Activated CD4-positive, alpha-beta T cell treated with anti-CD3 and anti-CD28 coated beads, Interleukin-2, amount 50 U/mL, for 24 hours (primary cell): ENCODE measurements at places on chromosomes 11 and 22.

- no peak for DNase-seq
These were observed 81.9 kb upstream of the CRTAM start for GRCh38 chr11:122756417-122756816.

- DNase-seq = no peak
These were observed 1.4 kb downstream of the CCDC88B start for GRCh38 chr11:64341429-64341828.

- no peak for DNase-seq
These were observed 2.3 kb downstream of the CABP7 start for GRCh38 chr22:29722151-29722550.

DNA sequence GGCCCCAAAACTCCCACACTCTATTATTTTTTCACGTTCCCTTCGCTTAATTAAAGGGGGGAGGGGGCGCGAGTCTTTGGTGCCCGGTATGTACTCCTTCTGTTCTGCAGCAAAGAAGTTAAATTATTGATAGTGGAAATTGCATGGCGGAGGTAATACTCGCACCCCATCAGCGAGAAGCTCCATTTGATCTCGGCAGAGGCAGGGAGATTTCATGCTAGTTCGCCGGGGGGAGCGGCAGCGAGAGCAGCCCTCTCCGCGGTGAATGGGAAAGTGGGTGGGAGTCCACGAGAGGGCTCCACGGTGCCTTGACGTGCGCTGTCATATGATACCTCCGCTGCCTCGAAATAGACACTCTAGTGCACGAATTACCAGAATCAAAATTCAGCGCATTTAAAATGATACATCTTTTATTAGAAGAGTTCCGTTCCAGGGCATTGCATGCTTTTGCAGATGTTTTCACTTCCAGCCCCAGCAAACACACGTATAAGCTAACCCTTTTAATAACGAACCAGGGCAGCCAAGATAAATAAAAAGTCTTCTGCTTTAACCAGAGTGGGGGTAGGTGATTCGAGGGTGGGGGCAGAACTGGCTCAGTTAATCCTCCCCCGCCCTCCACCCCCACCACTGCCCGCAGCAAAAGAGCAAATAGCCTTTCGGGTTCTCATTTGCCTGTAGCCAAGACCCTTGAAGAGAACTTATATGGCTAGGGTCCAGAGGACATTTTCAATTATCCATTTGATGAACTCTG, 1.3 kb upstream of the BDNF start:
- DNase-seq = no peak

- no peak for DNase-seq
These were observed 39.4 kb upstream of the CCDC34 start for GRCh38 chr11:27402450-27402849.

DNA sequence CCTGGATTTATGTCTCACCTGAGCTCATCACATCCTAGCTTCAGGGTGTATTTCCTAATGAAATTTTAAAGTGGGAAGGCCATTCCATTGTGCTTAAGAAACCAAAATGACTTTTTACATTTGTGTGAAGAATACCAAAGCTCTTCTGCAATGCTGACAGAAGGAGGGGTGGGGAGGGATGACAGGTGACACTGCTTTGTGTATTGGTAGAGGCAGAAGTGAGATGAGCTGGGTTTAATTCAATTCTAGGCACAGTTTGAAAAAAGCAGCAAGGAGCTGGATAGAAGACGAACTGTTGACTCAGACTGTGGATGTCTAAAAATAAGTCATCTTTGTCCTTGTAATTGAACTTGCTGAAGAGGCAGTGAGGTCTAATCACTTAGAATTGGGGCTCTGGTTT, 710.3 kb upstream of the KIRREL3 start:
- no peak for DNase-seq

- DNase-seq = no peak
These were observed 30.8 kb upstream of the POU2AF1 start for GRCh38 chr11:111409915-111410314.

DNA sequence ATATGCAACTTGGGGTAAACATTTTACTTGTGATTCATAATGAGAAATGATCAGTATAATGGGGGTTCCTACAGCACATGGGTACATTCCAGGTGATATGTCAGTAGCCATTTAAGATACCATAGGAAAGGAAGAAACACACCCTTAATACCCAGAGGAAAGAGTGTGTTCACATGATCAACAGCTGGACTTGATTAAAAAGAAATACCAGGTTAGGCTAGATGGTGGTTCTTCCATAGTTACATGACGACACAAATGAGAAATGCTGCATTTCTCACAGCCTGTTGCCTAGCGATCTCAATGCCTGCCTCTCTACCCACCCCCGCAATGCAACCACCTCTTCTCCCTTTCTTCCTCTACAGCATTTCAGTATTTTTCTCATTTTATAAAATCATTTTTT, 96.8 kb downstream of the TTC28 start:
- no peak for DNase-seq

GRCh38 chr22:47054231-47055072, 292.0 kb downstream of the TBC1D22A start:
- no peak for DNase-seq

GRCh38 chr11:79375818-79376550, 64.8 kb downstream of the TENM4 start:
- DNase-seq = no peak

DNA sequence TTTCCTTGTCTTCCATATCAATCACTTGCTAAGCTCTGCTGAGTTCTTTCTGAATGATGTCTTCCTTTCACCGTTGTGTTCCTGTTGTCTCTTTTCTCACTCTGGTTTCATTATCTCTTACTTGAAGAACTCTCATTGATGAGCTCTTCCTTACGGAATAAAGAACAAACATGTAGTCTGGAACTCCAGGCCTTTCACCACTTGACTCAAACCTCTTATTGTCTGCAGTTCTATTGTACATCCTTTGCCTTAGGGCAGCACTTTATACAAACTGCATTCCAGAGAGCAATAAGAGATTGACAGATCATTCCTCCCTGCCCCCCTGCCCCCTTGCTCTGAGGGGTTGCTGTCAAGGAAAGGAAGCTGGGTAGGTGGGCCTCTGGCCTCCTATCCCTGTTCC, 517.4 kb downstream of the TMEM135 start:
- no peak for DNase-seq

GRCh38 chr11:26348776-26349175, 16.8 kb downstream of the ANO3 start:
- no peak for DNase-seq

DNA sequence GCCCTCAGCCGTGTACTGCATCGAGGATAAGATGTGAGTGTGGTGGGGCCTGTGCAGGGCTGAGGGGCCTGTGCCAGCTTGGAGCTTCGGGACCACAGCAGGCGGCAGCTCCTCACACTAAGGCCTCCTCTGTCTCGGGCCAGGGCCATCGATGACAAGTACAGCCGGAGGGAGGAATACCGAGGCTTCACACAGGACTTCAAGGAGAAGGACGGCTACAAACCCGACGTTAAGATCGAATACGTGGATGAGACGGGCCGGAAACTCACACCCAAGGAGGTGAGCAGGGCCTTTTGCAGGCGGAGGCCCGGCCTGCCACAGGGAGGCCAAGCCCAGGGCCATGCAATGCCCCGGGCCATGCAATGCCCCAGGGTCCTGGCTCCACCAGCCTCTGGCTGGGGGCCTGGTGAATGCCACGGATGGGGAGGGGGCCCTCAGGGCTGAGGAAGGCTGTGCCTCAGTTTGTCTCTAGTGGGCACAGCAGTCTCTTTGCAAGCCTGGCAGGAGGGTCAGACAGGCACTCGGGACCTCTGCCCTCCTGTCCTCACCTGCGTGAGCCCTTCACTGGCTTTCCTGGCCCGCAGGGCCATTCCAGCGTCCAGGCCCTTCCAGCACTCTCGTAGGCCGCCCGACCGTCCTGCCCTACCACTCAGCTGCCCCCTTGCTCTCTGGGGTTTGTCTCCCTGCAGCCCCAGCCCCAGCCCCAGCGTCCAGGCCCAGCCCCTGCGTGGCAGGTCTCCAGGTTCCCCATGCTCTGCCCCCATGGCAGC, 16.3 kb downstream of the SART1 start:
- DNase-seq = no peak

GRCh38 chr11:90629229-90629806, 406.5 kb upstream of the CHORDC1 start:
- no peak for DNase-seq

- no peak for DNase-seq
These were observed 42.2 kb downstream of the WNT7B start for GRCh38 chr22:45934659-45935341.

- DNase-seq = no peak
These were observed 39.4 kb downstream of the CEP57 start for GRCh38 chr11:95829580-95830259.

- no peak for DNase-seq
These were observed 252.5 kb downstream of the ST3GAL4 start for GRCh38 chr11:126607776-126608541.

DNA sequence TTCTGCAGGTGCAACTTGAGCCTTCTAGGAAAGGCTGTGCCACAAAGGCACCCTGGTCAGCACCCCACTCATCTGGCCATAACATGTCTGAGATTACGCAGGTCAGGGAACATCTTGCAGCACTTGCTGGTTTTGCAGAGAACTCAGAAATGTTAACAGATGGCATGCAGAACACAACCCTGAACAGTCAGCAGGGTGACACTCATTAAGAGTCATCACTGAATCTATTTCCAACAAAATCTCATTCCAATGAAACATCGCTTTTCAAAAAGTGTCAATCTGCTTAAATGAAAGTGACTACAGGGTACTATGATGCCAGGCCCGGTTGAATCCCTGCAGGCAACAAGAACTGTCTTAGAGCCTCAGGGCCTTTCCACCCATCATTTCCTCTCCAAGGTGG, 369.8 kb upstream of the CCDC90B start:
- no peak for DNase-seq

- peak; percentile 17 for DNase-seq
These were observed 4.0 kb upstream of the HMOX1 start for GRCh38 chr22:35376728-35377472.

DNA sequence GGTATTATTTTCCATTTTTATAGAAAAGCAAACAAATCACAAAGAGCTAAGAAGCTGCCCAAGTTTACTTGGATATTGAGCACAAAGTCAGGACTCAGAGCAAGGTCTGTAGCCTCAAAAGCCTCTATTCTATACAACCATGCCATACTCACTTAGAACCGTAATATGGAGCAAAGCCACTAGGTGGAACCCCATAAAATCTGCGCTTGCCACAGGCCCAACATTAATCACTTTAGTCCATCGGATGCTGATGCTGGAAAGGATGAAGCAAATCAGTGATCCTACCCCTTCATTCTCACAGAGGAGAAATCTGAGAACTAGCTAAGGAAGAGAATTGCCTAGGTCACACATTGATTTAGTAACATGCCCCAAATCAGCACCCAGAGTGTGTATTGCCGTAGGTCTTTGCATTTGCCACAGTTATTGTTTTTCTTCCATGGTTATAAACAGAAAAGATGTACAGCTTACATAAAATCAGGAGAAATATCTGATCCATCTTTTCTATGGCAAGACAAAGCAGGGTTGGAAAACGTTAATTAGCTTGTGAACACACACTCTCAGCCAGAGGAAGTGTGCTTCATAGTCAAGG, 56.7 kb upstream of the RAB38 start:
- DNase-seq = no peak

GRCh38 chr11:44634401-44635281, 69.2 kb downstream of the CD82 start:
- no peak for DNase-seq

GRCh38 chr11:27812341-27812740, 112.1 kb upstream of the BDNF start:
- DNase-seq = no peak

- no peak for DNase-seq
These were observed 203.7 kb upstream of the SORL1-AS1 start for GRCh38 chr11:121656328-121657090.

DNA sequence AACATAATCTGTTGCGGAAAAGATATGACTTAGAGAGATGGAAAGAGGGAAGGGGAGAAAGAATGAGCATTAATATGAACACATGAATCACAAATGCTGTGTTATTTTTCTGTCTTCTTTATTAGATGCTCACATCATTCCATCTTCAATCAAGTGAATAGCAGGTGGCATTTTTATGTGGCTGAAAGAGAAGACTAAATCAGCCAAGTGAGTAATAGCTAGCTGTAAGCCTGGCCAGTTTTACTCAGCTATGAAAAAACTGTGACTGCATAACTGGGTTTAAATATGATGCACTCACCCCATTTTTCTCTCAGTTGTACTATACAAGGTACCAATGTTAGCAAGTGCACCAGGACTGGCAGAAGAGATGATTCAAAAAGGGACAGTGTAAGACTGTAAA, 571.1 kb downstream of the JRKL start:
- DNase-seq = no peak

- no peak for DNase-seq
These were observed 28.5 kb downstream of the RSPH14 start for GRCh38 chr22:23113067-23113846.

DNA sequence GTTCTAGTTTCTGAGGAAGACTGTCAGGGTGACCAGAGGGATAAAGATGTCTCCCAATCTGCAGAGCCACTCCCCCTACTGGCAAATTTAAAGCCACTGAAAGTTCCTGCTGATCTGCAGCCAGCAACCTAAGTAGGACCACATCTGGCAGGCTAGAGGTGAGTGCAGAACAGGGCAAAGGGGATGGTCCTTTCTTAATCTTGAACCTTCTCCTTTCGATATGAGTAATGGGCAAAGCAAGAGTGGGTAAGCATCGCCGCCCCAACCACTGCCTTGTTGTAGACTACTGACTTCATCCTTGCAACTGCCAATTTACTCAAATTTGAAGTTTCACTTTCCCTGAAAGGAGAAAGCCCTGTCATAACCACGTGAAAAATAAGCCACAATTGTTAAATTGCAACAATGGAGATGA, 30.7 kb downstream of the SCUBE2 start:
- DNase-seq = peak; percentile 28

- DNase-seq = no peak
These were observed 797 bp upstream of the B3GAT3 start for GRCh38 chr11:62622476-62623089.

GRCh38 chr11:42003801-42004200, 544.3 kb upstream of the LRRC4C start:
- no peak for DNase-seq

- no peak for DNase-seq
These were observed 12.5 kb downstream of the VPS26B start for GRCh38 chr11:134236834-134237556.

DNA sequence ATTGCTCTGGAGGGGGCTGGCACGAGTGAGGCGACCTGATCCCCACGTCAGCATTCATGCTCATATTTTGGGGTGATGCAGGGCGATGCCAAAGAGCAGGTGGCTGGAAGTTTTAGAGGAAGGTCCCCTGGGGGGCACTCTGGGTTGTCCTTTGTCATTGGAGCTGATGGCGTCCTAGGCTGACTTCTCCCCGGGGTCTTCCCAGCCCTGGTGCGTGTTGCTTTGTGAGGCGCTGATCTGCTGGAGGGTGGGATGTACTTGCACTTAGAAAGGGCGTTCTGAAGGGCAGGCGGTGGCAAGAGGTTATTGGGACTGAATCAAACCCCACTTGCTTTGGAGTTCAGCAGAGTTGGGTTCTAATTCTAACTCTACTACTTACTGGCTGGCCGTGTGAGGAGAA, 313.3 kb downstream of the NTM start:
- DNase-seq = no peak

DNA sequence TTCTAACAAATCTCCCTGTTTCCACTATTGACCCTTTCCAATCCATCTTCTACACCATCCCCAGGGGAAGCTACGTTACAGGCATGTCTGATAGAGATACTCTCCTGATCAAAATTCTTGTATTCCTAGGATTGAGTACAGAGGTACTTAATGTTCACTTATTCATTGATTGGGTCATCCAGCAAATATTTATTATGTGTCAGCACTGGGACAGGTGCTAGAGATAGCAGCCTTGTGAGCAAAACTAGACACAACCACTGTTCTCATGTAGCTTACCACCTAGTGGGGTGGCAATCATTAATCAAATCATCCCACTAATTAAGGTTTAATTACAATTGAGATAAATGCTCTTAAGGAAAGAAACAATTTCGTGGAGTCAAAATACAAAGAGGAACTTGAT, 9.4 kb upstream of the RTCB start:
- DNase-seq = no peak
